Kidney (tissue), 22 donors: ENCODE measurements at places on chromosomes 2 and 18.

DNA sequence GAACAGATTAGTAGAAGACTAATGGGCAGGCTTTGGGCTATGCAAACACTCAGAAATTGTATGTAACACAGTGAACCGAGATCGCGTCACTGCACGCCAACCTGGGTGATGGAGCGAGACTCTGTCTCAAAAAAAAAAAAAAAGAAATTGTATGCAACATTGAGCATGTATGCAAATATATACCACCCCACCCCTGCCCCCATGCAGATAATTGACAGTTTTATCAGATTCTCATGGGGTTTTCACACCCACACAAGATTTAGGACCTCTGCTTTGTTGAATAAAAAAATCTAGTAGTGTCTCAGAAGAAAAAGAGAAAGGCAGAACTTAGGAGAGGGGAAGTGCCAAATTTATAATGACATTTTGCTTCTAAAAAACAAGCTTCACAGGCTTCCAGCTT is 131.6 kb upstream of the FN1 start:
- no peak for DNase-seq

- DNase-seq = no peak
Measured at GRCh38 chr2:222707689-222708273, 36.3 kb downstream of the MOGAT1 start.

DNA sequence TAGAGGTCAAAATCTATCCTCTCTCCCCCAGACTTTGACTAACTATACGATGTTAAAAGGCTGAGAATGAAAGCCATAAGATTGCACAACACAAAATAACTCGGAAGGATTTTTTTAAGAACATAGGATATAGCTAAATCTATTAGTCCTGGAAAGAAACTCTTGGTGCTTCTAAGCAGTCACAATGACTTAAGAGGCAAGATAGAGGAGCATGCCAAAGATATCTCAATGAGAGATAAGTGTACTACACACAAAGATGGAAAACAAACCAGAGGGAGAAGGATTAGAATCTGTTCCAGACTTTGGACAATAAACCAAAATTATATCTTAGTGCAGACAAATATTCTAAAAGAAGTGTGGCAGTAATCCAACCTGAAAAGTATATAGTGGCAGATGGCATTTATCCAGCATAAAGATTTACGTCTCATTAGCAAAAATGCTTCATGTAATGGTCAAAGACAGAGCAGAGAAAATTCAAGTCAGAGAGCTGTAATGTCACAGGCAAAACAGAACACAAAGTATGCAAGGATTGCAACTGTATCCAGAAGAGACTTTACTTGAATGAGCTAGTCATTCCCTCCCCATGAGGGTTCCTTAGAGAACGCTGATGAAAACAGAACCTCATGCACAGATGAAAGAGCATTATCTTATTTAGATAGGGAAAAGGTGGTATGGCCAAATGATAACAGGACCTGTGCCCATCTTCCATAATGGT is 28.8 kb upstream of the EVA1A start:
- DNase-seq = no peak

- no peak for DNase-seq
Measured at GRCh38 chr2:153963256-153963655, 91.5 kb downstream of the GALNT13 start.

- DNase-seq = no peak
Measured at GRCh38 chr2:231720987-231721966, 13.0 kb downstream of the PTMA start.

GRCh38 chr2:148534416-148535204 is 109.9 kb upstream of the EPC2 start:
- no peak for DNase-seq

DNA sequence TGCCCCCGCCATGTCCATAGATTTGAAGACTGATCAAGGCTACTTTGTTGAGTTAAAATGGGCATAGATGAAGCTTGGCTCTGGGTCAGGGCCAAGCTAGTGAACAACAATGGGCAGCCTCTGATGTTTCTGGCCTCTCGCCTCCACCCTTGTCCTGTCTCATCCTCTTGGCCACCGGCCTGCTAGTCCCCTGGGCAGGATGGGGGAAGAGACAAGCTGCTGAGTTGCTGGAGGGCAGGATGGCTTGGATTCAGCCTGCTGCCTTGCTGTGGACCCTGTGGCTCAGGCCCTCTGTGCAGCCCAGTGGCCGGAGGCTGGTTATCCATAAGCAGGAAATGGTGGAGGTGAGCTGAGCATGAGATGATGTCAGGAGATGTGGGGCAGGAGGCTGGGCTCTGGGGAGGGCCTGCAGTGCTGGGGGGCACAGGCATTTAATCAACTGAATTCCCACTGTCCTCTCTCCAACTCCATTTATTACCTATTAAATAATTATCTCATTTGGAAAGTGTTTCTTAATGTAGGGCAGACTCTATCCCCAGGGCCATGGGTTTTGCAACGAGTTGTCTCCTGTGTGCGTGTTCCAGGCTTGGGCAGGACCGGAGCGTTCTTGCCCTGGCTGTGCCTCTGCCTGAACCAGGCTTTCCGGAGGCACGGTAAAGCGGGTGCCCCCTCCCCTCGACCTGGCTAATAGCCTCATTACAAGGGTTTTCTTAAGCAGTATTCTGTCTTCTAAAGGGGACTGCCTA is 122.9 kb downstream of the GLI2 start:
- no peak for DNase-seq

DNA sequence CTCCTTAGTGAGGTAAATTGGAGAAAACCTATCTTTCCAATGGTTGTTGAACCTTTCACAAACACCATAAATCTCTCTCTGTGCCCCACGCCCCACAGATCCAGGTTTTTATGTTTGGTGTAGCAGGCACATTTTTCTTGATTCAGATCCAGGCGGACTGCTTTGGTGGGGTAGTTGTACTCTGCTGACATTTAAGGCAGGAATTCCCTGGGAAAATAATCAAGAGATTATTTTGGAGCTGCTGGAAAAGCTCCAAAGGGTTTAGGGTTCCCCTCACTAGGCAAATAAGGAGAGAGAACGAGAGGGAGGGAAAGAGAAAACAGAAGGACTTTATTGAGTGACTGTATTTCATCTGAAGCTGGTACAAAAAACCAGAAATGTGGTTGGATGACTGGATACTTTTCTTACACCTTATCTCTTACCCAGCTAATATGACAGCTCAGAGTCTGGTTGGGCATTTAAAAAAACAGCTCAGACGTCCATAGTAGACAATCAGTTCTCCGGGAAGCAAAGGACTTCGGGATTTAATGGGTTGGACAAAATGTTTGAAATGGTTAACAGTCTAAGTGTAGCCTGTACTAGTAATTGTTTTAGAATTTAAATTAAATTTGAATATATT is 3.6 kb upstream of the AQP4 start:
- DNase-seq = peak; percentile 91

- DNase-seq = no peak
Measured at GRCh38 chr18:74228312-74228711, 63.5 kb downstream of the CYB5A start.

DNA sequence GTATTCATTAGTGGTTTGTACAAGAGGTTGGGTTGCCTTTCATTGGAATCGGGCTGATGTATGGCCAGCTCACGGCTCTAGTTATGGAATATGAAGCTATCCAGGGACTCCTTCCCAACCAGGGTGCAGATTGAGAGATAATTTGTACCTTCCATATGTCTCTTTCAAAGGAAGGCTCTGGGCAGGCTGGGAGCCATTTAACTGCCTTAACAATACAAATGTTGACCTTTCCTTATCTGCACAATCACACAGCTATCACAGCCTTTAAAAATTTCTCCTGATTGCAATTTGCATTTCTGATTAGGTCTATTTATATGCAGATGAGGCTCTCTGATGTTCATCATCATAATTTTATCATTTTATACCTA is 58.7 kb downstream of the MYO3B start:
- no peak for DNase-seq

GRCh38 chr2:132489150-132489549 is 72.5 kb downstream of the GPR39 start:
- peak; percentile 81 for DNase-seq

- DNase-seq = no peak
Measured at GRCh38 chr2:157809212-157809611, 66.9 kb downstream of the ACVR1 start.

DNA sequence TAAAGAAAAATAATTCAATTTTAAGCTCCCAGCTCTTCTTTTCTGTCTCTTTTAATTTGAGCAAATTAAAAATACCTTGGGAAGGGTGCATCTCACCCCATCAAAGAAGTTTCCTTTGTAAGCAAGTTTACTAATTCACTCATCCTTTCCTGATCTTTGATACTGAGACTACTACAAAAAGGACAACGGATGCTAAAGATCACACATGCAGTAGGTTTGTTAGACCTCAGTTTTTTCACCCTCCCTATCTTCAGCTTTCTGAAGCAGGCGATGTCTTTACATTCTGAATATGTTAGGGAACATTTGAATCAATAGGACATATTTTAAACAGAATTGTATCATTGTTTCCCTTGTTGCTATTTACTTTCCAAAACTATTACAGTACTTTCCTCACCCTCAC is 6.0 kb upstream of the HNRNPLL start:
- DNase-seq = no peak

- DNase-seq = no peak
Measured at GRCh38 chr2:191013682-191013931, 364 bp downstream of the STAT1 start.

DNA sequence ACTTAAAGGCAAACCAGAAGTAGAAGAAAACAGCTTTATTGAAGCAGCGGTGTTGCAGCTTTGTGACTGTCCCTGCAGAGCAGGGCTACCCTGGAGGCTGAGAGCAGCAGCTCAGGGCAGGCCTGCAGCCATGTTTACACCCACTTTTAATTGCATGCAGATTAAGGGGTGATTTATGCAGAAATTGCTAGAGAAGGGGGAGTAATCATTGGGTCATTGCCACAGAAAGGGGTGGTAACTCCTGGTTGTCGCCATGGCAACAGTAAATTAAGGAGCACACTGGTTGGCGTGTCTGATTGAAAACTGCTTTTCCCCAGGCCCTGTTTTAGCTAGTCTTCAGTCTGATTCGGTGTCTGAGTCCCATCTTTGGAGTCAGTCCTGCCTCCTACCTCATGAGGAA is 195.4 kb upstream of the HDAC4 start:
- DNase-seq = peak; percentile 42

- DNase-seq = no peak
Measured at GRCh38 chr2:173049831-173050230, 25.8 kb upstream of the MAP3K20 start.

DNA sequence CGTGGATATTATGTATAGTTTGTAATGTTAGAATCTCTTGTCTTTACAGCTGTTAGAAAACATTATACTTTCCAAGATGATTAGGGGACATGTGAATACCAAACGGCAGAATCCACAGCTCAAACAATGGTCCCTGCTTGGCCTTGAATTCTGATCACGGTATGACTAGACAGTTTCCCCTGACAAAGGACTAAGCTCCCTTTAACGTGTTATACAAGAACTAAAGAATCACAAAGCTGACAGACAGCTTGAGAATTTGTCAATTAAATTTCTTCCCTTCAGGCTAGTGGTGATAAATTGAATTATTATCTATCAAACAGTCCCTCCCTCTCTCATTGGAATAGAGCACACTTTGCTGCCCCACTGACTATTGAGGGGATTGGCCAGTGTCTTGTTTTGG is 359.2 kb upstream of the ID2 start:
- DNase-seq = no peak

GRCh38 chr2:219430633-219431615 is 3.7 kb upstream of the SPEG start:
- DNase-seq = no peak

- DNase-seq = no peak
Measured at GRCh38 chr2:156483741-156484173, 47.6 kb downstream of the GPD2 start.

DNA sequence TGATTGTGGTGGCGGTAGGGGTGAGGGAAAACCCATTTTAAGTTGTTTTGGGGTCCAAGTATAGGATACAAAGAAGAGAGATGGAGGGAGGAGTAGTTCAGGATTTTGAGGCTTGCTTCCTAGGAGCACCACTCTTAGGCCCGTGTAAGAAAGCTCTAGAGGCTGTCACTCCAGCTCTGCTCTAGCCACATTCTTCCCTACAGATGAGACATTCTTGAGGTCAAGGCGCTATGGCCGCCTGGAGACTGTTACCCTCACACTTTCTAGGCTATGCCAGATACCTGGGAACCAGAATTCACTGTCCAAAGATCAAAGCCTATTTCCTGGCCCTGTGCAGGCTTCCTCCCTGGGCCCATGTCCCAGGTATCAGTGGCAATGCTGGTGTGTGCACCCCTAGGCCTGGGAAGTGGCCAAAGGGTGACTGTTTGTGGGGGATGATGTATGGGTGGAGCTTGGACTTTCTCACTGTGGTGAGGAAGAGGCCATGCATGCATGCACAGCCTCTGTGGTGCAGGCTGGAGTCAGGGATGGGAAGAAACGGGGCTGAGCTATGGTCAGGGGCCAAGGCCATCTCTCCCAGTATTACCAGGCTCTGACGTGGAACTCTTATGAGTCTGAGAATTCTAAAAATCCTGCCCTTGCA is 7.0 kb upstream of the TTL start:
- DNase-seq = no peak

DNA sequence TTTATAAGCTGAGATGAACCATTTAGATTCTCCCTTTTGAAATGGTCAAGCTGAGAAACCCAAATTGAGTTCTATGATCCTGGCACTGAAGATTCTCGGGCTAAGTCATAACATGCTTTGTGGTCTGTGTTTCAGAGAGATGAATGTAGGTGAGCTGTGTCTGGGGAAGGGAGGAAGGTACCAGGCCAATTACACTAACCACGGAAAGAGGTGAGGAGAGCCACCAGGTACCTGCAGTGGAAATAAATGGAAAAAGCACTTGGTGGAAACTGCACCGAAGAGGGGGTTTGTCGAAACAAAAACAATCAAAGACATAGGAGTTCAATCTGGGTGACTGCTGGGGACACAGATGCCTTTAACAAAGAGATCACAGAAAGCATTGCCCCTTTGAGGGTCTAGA is 963 bp upstream of the MRPL44 start:
- no peak for DNase-seq

DNA sequence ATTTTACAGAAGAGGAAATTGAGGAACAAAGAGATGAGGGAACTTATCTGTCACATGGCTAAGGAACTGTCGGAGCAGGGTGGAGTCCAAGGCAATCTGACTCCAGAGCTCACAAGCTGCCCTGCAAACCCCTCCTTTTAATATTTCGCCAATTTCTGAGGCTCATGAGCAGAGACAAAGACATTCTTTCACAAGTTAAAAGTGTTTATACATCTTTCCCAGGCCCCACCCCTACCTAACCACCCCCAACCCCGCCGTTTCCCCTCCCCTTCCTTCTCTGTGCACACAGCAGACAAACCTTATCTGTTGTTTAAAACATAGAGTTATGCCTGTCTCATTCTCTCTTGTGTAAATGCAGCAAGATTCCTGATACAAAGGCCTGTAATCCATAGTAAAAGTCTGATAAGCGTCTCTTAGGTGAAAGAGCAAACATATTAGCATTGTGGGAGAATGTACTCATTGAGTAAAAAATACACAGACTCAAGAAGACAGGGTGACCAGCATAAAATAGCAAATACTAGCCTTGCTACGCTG is 44.3 kb downstream of the EPHA4 start:
- DNase-seq = no peak

GRCh38 chr2:68831686-68832232 is 39.4 kb downstream of the BMP10 start:
- DNase-seq = no peak

- DNase-seq = no peak
Measured at GRCh38 chr2:240320204-240320993, 115.1 kb upstream of the GPC1 start.
